ENCODE measurements at places on chromosomes 2 and 18.

GRCh38 chr2:95026471-95027368 is 1.2 kb downstream of the MAL start:
- no peak for DNase-seq

DNA sequence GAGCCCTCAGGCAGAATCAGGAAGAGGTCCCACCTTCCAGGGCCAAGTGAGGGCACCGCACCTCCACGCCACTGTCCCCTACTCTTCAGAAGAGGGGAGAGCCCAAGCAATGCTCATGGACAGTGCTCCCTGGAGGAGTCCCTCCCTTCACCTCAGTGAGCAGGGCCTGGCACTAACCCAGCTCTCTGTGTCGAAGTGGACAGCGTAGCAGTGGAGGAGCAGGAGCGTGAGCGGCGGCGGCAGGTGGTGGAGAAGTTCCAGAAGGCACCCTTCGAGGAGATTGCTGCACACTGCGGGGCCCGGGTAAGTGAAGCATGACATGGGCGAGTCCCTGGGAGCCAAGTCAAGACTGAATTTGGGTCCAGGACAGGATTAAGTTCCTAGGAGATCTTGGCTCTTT is 16.7 kb downstream of the POMC start:
- DNase-seq = no peak

GRCh38 chr2:233201258-233202013 is 50.0 kb upstream of the ATG16L1 start:
- DNase-seq = no peak

- DNase-seq = no peak
Observed at GRCh38 chr2:27202854-27203253, 9.0 kb upstream of the ATRAID start.

- DNase-seq = peak; percentile 27
Observed at GRCh38 chr2:84781942-84782716, 98.8 kb downstream of the TRABD2A start.

DNA sequence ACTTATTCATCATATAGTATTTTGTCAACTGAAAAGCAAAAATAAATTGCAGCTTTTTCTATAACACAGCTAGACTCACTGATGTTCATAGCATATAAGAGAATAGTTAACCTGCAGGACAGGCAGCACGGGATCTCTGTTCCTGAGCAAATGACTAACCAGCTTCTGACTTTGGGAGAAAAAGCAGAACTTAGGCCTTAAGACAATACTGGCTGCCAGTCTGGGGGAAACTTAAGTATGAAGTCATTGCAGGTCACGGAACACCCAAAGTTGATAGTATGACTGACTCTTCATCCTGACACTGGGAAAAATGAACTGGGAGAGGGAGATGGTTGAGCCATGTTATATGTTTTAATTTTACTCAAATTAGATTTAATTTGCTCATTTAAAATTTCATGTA is 113.0 kb downstream of the DPP4 start:
- DNase-seq = no peak

- no peak for DNase-seq
Observed at GRCh38 chr2:69304656-69305055, 82.4 kb downstream of the GFPT1 start.
